ENCODE measurements at places on chromosomes 7 and 10.
A peak's percentile ranks its signal among the peaks of the same experiment; 100 is the strongest.

DNA sequence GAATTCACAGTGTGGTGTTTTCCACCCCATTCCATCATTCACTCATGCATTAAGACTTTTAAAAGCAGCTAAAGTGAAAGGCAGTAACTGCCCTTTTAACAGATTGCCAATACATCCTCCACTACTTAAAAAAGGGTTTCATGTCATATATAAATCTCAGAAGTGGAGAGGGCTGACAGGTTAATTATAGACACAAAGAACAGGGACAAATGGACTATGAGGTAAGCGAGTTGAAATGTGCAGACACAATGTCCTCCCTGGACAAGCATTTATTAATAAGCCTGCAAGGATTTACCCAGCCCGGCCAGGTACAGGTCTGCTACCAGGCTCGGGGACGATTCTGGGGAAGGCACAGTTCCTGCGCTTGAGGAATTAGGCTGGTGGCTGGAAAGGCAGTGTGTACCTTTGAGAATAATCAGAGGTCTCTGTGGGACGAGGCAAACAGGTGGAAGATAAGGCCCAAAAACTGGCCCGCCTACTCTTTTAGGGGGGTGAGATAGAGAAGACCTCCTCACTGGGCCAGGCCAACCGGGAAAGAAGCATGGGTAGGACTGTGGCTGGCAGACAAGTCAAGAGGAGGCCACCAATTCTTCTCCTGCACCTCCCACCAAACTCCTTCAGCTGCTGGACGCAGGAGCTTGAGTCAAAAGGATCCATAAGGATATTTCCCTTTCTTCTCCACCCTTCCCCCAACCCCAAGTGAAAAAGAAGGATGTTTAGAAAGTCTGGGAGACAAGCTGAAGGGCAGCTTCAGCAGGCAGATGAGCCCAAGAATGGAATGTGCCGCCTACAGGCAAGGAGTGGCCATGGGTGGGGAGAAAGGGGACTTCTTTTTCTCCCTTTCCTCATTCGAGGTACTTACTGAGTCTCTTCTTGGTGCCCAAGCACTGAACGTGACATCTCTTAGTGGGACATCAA lies 1.5 kb downstream of the PDLIM1 start:
- DNase-seq, result no peak

DNA sequence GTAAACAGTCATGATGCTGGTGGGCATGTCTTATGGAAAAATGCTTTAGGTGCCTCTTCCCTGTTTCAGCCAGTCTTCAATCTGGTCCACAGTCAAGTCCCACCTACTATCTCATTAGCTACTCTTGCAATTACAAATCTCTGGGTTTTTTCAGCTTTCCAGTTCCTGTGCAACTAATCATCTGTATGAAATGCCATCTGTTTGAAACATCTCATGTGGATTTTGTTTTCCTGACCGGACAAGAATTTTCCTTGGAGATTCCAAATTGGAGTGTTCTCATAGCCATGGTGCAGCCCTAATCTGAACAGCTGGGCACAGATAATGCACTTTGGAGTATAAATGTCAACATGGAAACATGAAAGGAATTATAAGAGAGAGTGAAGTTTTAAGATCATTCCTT lies 41.3 kb upstream of the CALN1 start:
- DNase-seq, result no peak

GRCh38 chr10:5234106-5234860 lies 37.6 kb downstream of the AKR1C4 start:
- DNase-seq, result no peak

- no peak for DNase-seq
These were observed 12.1 kb downstream of the ODAD2 start for GRCh38 chr10:27986821-27987220.

GRCh38 chr7:80444811-80445210 lies 67.1 kb downstream of the GNAT3 start:
- no peak for DNase-seq

- DNase-seq, result no peak
These were observed 3.6 kb downstream of the GARS1 start for GRCh38 chr7:30598121-30598876.

- DNase-seq, result no peak
These were observed 26.8 kb upstream of the VAX1 start for GRCh38 chr10:117164592-117165537.

DNA sequence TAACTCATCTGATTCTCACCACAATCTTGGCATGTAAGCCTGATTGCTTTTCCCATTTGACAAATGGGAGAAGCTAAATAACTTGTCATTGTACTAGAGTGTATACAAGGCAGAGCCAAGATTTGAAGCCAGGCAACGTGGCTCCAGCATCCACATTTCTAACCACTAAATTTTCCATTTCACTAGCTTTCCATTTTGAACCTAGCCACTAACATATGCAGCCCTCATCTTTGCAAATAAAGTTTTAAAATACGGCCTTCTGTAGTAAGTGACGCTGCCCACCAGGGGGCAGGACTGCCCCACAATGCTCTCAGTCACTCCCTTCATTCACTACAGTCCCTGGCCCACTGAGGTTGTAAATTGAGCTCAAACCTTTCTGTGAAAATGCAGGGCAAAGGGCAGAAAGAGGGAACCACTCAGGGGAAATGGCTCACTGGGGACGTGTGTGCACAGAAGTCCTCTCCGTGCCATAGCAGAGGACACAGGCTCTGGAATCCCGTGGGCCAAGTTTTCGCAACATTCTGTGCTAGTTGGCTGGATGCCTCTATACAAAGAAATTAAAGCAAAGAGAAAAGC lies 315.7 kb downstream of the TNS3 start:
- DNase-seq, result peak; percentile 50

DNA sequence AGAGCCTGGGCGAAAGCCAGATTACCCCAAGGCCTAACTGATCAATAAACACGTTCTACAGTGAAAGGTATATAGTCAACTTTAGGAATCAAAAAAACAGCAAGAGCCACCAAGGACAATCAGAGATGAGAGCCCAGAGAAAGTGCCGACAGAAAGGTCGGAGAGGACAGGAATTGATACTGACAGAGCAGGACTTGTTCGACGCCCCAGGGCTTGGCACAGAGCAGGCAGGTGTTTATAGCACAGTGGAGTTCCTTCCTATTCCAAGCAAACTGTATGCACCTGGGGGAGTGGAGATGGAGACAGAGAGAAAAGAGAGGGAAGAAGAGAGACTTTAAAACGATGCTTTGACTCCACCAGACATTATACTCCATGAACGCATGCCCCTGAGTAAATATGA lies 39.5 kb downstream of the PPP1R3C start:
- no peak for DNase-seq

DNA sequence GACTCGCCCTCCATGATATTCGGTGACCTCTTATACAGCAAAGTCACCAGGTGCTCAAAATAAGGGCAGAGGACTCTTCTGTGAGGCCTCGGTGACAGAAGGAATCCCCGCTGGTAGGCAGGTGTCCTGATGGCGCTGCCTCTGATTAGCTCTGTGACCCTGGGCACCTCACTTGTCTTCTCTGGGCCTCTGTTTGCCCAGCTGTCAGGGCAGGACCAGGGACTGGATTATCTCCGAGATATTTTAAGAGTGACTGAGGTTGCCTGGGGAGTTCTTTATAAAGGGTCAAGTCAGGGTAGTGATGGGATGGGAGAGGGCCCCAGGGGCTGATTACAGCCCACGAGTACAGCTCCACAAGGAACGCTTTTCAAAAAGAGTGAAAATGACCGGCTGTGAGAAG lies 70.9 kb upstream of the SAMD8 start:
- no peak for DNase-seq

GRCh38 chr10:113522460-113522859 lies 30.4 kb upstream of the HABP2 start:
- no peak for DNase-seq

GRCh38 chr10:73379064-73379748 lies 20.5 kb upstream of the CFAP70 start:
- DNase-seq, result no peak

GRCh38 chr7:32357535-32358277 lies 132.5 kb downstream of the LSM5 start:
- DNase-seq, result no peak

- DNase-seq, result no peak
These were observed 40.2 kb upstream of the KLF6 start for GRCh38 chr10:3825244-3825643.
